ENCODE measurements at places on chromosomes 16 and 17.

DNA sequence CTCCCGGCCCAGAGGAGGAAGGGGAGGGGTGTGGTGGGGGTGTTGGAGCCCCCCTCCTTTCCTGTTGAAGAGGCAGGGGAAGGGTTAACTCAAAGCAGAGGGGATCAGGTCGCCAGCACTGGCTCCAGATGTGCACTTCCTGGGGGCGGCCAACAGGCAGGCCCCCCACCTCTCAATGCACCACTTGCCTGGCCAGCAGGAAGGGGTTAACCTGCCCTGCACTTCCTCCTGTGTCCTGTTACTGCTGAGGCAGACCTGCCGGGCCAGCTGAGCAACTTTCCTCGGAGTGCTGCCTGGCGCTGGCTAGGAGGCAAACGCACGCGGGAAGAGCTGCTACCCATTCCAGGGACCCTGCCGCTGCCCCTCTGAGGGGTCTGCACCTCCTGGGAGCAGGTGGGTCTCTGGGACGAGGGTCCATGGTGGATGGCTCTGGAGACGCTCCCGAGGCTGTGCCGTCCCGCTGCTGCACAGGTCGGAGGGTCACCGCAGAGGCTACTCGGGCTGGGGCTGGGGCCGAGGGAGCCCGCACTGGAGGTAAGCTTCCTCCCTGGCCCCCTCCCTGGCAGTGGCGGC lies at the start of gene EPN3:
EPN3 (plus strand) TSS at position 284 of the 573 bp plus-strand sequence. CDS start 3,822 bp downstream, outside the sequence.
- no peak for DNase-seq

DNA sequence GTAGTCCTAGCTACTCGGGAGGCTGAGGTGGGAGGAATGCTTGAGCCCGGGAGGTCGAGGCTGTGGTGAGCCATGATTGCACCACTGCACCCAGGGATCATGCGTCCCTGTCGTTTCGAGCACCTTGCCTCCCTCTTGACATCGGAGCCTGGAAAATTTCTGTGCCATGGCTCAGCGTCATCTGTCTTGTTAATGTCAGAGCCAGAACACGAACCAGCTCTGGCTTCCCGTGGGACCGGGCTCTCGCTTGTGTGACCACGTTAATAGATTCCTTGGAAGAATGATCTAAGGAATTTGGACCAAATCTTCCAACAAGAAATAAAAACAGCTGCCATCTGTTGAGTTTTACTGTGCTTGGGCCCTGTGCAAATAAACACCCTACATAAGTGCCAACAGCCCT lies 117.7 kb downstream of the ABCC1 start:
- no peak for DNase-seq

- DNase-seq, result no peak
Measured at GRCh38 chr17:81012574-81013447, 21.2 kb downstream of the CHMP6 start.

GRCh38 chr17:41785859-41786226 lies 668 bp downstream of the JUP start:
- DNase-seq, result no peak

DNA sequence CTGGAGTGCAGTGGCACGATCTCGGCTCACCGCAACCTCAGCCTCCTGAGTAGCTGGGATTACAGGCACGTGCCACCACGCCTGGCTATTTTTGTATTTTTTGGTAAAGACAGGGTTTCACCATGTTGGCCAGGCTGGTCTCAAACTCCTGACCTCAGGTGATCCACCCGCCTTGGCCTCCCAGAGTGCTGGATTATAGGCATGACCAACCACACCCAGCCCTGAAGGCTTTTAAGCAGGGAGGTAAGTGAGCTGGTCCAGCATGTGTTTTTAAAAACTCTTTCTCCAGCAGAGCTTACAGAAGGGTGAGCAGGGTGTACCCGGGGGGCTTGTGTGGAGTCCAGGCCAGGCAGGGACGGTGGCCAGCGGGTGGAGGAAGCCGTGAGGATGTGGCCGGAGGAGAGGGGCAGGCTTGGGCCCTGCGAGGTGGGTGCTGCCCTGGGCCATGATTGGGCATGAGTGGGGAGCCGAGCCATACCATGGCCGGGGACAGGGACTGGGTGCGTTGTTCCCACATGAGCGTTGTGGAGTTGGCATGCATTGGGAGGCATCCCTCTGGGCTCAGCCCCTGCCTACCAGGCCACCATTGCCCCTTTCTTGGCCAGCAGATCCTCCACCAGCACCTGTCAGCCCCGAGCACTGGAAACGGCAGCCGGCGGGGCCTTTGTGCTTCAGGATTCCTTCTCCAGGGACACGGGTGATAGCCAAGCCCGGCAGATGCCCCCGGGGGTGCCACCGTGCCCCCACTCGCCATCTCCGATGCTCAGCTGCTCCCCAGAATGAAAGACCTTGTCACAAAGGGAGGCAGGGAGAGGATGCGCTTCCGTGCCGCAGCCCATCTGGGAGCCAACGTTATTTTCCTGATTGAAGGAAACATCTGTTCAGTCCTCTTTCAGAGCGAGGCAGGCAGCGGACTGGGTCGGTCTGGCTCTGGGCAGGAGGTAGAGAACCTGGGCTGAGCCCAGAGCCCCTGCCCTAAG lies 64.5 kb downstream of the RAI1 start:
- DNase-seq, result no peak

GRCh38 chr16:58495521-58496331 lies 4.2 kb upstream of the NDRG4 start:
- no peak for DNase-seq

- DNase-seq, result no peak
Measured at GRCh38 chr17:81842725-81843504, 8.1 kb upstream of the PPP1R27 start.

GRCh38 chr17:9192010-9192409 lies 170.7 kb downstream of the NTN1 start:
- no peak for DNase-seq

DNA sequence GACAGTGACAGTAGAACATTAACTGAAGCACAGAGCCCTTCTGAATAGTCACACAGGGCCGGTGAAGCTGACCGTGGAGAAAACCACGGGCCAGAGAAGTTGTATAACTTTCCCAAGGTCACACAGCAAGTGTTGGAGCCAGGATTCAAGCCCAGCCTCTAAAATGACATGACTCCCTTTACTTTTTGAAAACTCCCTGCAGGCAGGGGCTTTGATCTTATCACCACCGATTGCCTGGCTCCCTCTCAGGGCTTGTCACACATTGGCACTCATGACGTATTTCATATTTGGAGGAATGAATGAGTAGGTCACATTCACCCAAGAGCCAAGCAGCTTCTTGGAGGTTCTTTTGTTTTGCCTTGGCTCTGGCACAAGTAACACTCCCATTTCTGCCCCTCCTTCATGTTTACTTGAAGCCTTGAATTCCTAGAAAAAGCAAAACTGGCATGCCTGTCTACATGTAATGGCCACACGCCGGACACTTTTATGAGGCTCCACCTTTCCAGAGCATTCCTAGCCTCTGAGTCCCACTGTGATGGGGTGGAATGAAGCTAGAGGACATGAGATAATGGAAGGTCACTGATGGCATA lies 13.3 kb upstream of the RBBP6 start:
- DNase-seq, result no peak

- DNase-seq, result no peak
Measured at GRCh38 chr17:38705523-38705802, 390 bp downstream of the MLLT6 start.

DNA sequence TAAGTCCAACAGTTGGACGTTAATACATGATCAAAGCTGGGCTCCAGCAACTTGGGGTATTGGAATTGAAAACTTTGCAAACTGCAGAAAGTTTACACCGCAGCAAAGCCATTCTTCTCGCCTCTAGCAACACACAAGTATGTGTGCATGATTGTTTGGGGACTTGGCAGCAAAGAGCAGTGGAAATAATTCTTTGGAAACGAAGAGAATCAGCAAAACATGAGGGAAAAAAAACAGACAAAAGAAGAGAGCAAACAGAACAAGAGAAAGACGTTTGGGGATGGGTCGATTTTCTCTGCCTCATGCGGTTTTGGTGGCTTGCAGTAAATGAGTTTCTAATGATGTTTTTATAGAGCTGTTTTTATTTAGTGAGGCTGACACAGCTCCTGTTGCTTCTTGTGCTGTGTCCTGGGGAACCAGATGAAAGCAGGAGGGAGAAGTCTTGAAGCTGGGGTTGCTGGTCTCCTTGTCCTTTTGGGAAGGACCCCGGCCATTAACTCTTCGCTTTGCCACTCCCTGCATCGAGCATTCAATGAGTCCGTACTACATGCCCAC lies 502.9 kb downstream of the GRIN2A start:
- DNase-seq, result no peak

DNA sequence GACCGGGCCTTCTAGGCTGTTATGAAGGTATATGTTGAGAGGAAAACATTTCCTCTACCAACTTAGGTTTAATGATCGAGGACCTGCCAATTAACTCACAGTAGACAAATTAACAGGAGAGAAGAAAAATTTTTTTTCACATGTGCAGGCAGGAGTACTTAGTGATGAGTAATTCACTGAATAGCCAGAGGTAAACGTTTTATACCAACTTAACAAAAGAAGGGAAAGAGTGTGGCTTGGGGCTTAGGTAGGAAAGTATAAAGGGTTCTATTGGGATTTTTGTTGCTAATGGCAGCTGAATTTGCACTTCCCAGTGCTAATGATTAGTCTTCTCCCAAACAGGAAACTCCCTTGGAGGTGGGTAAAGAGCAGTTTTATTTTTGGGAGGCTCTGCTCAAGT lies 121.6 kb upstream of the HS3ST4 start:
- no peak for DNase-seq

DNA sequence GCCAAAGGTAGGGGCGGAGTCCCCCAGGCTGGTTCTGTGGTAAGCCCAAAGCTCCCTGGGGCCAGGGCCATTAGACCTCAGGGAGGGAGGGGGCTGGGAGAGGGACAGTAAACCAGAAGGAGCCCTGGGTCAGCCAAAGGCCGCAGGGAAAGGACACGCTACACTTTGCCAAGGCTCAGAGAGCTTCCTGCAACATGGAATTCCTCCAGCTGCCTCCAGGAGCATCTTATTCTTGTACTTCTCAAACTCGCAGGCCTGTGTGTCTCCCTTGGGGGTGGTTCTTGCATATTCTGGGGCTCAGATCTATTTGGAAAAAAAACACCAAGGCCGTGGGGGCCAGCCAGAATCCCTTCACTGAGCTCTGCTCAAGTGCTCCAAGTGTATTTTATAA lies 25.1 kb downstream of the AKAP1 start:
- no peak for DNase-seq

GRCh38 chr16:64745258-64745930 lies 376.5 kb downstream of the CDH11 start:
- no peak for DNase-seq

Measured in NCI-H460 (cell line).